CD4-positive, alpha-beta T cell (primary cell): ENCODE measurements at places on chromosomes 7 and 10.

DNA sequence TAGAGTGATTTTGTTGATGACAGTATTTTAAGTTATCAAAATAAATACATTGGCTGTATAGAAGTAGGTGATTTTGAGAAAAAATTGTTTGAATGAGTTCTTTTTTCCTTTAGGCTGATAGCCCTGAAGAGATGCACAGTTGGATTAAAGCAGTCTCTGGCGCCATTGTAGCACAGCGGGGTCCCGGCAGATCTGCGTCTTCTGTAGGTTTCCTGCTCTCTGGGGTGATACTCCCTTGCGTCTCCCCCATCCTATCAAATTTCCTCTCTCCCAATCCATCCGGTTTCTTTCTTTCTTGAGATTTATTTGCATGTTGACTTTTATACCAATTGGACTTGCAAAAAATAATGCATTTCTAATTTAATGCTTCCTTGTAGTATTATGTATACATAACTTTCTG is 27.6 kb upstream of the ARMS2 start:
- no peak for DNase-seq

GRCh38 chr7:16592395-16592794 is 53.2 kb downstream of the ANKMY2 start:
- no peak for DNase-seq

GRCh38 chr7:114026486-114027089 is 107.8 kb upstream of the PPP1R3A start:
- no peak for DNase-seq

GRCh38 chr7:73896454-73896853 is 35.5 kb downstream of the TMEM270 start:
- DNase-seq: no peak

DNA sequence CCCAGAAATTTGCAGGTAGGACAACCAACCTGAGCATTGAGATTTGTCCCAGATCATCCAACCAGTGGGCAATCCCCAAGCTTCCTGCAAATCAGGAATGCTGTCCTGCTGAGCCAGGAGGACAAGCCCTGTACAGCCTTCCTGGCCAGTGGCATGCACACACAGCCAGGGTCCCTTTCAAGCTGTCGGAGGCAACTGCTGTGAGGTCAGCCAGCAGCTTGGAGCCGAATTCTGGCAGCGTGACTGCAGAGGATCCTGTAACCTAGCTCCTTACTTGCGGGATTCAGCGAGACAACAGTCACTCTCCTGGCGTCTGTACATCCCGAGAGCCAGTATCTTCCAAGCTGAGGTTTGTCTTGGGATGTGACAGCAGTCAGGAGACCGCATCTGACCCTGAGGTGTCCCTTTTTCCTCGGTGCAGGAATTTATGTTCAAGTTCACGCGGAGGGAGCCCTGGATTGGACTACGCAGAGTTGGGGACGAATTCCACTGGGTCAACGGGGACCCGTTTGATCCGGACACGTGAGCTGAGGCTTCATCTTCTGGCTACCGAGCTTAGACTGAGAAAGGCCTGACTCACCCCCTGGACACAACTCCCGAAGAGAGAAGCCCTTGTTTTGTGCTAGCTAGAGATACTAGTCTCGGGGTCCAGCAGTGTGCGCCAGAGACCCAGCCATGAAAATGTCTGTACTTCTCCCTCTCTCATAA is 18.3 kb downstream of the CLEC2L start:
- no peak for DNase-seq

DNA sequence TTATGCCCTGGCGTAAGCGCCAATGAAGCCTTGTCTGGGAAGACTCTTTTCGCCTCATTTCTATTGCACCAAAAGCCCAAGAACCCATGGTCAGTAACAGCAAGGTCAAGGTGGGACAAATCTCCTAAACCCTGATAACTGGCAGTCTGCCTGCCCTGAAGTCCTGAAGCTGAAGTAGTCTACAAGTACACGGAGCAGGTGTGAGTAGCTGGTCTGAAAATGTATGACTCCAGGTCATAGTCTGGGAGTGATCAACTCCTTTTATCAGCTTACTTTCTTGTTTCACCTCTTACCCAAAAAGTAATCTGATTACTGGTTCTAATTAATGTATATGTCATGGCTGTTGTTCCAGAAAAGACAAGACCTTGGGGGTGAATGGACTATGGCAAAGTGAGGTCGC is 107.3 kb upstream of the EFCAB10 start:
- DNase-seq: no peak

DNA sequence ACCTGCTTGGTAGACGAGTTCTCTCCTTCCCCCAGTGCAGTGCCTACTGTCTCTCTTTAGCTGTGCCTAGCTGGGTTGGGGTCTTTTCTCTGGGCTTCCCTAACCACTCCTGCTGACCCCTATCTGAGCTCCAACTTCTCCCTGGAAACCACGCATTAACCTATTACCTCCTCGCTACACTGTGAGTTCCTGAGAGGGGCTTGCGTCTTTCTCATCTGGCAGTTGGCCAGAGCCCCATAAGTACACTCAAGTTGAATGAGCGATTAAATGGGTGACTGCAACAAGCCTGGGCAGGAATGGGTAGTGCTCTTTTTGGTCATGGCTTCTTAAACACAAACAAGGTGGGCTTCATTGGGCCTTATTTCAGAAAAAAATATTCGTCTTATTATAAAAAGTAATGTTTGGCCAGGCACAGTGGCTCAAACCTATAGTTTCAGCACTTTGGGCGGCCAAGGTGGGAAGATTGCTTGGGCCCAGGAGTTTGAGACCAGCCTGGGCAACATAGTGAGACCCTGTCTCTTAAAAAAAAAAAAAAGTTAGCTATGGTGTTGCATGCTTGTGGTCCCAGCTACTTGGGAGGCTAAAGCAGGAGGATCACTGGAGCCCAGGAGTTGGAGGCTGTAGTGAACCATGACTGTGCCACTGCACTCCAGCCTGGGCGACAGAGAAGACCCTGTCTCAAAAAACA is 41.4 kb downstream of the SYPL1 start:
- DNase-seq: no peak

- DNase-seq: no peak
Observed at GRCh38 chr10:124064676-124065075, 28.7 kb downstream of the CHST15 start.

DNA sequence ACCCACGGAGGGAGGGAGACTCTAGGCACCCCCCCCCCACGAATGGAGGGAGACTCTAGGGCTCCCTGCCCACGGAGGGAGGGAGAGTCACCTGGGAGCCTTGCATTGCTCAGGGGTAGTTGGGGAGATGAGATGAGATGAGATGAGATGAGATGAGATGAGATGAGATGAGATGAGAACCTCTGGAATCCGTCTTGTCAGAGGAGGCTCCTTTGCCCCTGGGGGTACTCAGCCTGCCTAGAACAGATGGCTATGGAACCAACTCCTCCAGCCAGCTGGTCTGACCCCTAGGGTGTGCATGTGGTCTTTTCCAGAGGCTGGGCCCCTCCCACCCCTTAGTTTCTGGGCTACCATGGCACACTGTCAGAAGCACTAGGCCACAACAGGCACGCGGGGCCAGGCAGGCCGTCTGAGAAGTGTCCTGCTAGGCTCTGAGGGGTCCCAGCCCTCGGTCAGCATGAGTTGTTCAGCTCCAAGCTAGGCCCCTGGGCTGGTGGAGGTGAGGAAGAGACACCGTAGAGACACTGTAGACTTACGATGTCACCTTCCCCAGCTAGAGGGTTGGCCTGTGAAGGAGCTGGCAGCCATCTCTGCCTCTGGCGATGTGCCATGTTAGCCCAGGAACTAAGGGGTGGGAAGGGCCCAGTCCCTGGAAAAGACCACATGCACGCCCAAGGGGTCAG is 8.8 kb downstream of the TSPAN15 start:
- DNase-seq: no peak

DNA sequence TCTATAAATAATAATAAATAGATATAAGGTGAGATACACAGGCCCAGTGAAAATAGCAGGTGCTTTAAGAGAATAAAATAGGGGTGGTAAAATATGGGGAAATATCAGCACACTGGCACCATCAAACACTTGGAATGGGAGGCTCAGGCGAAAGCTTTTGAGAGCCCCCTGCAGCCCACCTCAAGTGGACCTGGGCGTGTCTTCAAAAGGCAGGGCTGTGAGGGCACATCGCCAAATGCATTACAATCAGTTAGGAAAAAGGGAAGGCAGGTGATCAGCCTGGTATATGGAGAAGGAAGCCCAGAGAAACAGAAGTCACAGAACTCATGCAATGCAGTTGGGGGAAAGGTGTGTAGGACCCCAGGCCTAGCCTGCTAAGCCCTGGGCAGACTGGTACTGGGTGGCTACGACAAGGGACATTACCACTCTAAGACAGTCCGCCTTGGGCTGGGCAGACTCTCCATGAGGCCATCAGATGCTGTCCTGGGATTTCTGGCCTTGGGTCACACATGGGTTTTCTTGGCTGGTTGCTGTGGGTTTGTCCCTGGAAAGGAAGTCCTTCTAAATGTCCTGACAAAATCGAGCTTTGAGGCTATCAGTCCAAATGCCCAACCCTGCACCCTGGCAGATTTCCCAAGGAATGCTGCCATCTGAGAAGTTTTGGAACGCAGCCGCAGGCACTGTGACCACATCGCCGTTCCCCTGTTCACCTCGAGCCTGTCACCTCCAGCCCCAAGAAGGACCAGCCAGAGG is 330.6 kb downstream of the GRID1 start:
- no peak for DNase-seq

GRCh38 chr10:23192712-23193434 is 761 bp downstream of the PTF1A start:
- no peak for DNase-seq

- DNase-seq: no peak
Observed at GRCh38 chr7:523347-524336, 4.0 kb upstream of the PDGFA start.

DNA sequence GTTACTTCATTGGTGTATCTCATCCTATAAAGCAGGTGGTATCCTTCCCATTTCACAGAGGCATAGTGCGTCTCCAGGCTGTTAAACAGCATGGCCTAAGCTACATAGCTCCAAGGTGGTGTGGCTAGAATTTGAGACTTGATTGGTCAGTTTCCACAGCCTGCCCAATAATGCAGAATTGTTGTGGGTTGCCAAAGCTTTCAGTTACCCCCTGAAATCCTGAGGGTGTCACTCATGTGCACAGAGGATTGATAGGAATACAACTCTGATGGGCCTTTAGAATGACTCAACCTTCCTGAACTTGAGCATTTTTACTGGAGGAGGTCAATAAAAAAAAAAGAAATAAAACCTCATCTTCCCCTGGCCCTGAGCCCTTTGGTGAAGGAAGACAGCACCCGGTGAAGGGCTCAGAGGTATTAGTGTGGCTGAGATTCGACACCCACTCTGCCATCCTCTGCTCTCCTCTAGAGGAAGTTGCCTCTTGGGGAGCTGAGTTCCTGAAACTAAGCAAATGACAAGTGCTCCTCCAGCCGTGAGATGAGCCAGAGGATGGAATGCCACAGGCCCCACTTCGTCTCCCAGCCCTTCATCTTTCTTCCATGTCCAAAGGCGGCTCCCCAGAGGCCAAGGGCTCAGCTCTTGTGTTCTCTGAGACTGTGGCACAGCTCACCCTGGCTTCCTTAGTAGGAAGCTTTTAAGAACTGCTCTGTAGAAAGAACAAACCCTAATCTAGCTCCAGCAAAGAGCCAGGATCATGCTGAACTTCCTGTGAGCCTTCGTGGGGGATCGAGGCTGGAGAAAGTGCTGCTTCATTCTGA is 1.0 kb downstream of the ACSL5 start:
- peak; percentile 58 for DNase-seq

DNA sequence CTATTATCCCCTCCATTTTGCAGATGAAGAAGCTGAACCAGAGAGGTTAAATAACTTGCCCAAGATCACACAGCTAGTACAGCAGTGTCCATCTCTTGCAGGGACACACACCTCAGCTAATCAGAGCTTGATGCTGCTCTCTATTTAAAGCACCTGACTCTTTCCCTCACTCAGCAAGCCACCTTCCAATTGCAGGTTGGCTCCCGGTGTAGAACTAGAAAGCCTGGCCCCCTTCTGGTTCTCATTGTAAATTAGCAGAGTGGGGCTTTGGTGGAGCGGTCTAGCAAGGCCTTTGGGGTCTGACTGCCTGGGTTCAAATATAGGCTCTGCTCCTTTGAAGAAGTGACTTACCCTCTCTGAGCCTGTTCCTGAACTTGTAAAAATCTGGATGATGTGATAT is 176.4 kb downstream of the NEURL1 start:
- DNase-seq: no peak

DNA sequence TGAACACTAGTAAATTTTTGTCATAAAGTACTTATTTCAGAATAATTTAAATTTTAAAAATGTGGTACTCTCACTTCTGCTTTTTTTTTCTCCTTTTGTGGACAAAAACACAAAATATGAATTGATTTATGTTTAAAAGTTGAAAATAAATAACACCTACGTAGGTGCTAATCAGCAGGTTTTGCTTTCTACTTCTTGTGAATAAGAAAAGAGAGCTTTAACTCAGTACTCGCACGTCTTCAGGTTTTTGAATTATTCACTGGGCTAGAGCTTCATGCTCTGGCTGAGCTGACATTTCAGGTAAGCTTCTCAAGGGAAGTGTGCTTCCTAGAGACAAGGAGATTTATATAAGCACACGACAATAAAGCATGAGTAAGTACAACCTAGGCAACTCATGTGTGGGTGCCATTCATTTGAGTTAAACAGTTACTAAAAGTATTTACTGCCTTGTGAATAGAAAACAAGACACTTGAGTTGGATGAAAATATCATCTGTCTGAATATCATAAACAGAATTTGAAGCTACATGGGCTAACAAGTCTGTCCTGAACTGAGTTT is 190.0 kb upstream of the POT1 start:
- DNase-seq: no peak

DNA sequence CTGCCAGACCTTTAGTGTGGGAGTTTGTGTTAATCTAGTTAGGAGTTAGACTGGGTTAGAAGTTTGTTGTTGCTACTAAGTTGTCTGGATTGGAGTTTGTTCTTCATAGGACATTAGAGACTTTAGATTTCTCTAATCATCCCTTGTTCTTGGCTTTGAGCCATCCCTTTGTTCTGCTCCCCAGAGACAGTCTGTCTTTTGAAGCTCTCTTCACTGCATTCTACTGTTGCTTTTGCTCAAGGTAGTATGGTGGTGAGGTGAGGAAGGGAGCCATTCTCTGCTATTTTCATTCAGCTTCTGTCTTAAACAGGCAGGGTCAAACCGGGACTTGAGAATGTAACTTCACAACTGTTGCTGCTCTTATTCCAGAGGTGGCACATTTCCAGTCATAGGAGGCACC is 10.4 kb upstream of the TARP start:
- DNase-seq: no peak

DNA sequence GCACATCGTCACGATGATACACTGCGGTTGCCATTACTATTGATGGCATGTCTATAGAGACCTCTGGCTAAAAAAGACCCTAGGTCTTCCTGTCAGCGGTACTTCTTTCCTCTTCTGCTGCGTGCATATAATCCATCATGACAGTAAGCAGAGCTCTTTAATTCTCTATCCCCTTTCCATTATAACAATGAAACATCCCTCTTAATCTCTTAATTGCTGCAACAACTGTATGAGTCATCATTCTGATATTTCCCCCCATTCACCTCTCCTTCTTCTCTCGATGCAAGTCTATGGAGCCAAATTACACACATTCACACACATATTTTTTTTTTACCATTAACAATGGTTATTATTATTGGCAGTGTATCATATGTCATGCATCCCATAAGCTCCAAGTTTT is 45.2 kb upstream of the AKR1E2 start:
- DNase-seq: no peak
